ENCODE measurements at places on chromosomes 1 and 21. TPM values are rescaled to one million over a fixed set of nuclear protein-coding genes. Genes with fewer than 3 reads are reported as not detected.
A peak's percentile ranks its signal among the peaks of the same experiment; 100 is the strongest.

GRCh38 chr1:194114288-194114687 lies 927.9 kb upstream of the B3GALT2 start:
- DNase-seq: no peak

GRCh38 chr1:3442331-3442730 lies 12.1 kb upstream of the ARHGEF16 start:
- no peak for DNase-seq

GRCh38 chr21:46431448-46431847 lies 27.2 kb upstream of the DIP2A start:
- DNase-seq: no peak

- no peak for DNase-seq
These were observed 76.2 kb downstream of the BRINP2 start for GRCh38 chr1:177246710-177247580.

GRCh38 chr21:33794596-33794995 lies 121.0 kb downstream of the ATP5PO start:
- DNase-seq: no peak

GRCh38 chr1:51032936-51033335 lies 62.9 kb downstream of the CDKN2C start:
- DNase-seq: no peak

DNA sequence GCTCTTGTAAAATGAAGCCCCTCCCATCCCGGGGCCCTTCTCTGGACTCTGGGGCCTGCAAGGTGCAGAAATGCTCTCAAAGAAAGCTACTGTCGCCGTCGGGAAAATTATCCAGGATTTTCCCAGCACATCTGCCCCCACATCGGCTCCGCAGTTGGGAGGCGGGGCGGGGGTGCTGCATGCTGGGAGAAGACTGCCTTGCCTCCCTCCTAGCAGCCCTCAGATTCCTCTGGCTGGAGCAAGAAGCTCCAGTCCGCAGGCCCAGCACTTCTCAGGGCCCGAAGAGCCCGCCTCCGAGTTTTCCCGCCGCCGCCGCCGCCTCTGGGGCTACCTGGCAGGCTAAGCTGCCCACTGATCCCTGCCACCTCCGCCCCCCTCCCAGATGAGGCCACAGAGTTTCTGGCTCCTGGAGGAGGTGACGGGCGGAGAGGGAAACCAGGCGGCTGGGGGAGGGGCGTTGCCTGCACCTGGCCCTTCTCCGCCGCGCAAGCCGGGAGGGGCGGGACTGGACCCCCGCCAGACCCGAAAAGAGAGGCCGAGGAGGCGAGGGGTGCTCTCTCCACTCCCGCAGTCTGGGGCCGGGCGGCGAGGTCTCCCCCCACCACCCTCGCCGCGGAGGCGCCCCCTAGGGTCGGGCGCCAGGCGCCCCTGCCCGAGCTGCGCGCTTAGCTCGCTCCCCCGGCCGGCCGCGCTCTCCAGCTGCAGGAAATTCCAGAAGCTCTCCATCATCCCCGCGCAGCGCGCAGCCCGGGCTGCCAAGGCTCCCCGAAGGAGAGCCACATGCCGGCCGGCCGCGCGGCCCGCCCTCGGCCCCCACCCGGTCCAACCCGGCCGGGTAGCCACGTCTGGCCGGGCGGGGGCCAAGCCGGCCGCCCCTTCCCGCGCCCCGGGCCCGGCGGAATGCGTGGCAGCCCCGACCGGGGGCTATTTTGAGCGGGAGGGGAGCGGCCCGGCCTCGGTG lies 28.8 kb downstream of the AHDC1 start:
- peak; percentile 88 for DNase-seq

- no peak for DNase-seq
These were observed 21.1 kb upstream of the KCNH1 start for GRCh38 chr1:211155040-211155439.

GRCh38 chr1:88751714-88752113 lies 67.6 kb downstream of the PKN2 start:
- no peak for DNase-seq

DNA sequence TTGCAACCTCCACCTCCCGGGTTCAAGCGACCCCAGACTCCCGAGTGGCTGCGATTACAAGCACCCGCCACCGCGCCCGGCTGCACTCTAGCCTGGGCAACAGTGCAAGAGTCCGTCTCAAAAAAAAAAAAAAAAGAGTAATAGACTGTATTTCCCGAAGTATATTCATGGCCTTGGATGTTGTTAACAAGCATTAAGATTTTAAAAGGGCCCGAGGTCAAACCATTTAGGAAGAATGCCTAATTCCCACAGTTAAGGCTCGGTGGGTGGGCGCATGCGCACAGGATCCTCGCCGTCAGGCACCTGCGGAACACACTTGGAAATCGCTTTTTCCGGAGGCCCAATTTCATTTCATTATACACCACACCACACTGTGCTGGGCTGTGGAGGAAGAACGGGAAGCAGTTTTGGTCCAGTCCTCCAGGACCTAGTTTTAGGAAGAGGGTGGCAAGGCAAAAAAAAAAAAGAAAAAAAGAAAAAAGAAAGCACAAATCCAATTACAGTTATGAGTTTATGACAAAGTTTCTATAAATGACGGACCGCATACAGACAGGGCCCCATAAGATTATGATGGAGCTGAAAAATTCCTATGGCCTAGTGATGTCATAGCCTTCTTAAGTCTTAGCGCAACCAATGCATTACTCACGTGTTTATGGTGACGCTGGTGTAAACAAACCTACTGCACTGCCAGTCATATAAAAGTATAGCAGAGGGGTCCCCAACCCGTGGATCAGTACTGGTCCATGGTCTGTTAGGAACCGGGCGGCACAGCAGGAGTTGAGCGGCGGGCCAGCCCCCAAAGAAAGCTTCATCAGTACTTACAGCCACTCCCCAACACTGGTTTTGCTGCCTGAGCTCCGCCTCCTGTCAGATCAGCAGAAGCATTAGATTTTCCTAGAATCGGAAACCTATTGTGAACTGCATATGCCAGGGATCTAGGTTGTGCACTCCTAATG lies 38.2 kb downstream of the H3-3A start:
- DNase-seq: peak; percentile 35

DNA sequence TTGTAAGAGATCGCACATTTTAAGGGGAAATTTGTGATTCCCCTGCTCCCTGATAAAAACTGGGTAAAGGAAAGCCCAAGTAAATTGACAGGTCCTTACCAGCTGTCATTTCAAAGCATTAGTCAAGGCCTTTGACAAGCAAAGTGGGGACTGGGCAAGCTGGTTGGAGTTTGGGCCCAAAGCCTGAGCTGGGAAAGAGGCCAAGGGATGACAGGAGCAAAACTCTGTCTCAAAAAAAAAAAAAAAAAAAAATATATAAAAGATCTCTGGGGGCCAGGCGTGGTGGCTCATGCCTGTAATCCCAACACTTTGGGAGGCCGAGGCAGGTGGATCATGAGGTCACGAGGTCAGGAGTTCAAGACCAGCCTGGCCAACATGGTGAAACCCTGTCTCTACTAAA lies 36.9 kb downstream of the SLC2A1 start:
- DNase-seq: no peak

- no peak for DNase-seq
These were observed 102.3 kb upstream of the NEK7 start for GRCh38 chr1:198054510-198054909.

GRCh38 chr21:42427809-42428419 lies 24.2 kb downstream of the UBASH3A start:
- no peak for DNase-seq

DNA sequence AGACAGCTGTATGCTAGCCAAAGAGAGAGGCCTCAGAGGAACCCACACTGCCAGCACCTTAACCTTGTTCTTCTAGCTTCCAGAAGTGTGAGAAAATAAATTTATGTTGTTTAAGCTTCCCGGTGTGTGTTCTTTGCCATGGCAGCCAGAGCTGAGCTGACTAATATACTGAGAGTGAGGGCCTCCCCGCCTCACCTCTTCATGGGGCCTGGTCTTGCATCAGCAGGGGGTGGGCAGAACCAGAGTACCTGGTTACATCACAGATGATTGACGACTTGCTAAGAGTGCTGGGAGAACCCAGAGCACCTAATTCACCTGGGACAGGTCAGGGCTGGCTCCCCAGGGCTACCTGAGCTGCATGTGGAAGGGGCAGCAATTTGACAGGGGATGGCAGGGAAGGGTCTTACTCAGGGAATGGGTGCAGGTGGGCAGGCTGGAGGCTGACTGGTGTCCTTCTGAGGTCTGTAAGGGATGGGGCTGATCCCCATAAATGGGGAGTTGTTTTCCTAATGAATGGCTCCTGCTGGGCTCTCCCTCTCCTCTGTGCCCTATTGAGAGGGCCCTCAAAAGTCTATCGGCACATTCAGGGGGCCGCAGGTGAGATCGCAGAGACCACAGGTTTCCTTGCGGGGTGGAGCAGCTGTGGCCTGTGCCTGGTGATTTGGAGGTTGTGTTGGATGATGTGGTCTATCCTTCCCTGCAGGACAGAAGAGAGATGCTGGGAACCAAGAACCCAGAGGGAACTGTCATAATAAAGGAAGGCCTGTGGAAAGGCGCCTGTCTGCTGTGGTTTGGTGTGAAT lies 60.6 kb upstream of the ETV3 start:
- DNase-seq: no peak

DNA sequence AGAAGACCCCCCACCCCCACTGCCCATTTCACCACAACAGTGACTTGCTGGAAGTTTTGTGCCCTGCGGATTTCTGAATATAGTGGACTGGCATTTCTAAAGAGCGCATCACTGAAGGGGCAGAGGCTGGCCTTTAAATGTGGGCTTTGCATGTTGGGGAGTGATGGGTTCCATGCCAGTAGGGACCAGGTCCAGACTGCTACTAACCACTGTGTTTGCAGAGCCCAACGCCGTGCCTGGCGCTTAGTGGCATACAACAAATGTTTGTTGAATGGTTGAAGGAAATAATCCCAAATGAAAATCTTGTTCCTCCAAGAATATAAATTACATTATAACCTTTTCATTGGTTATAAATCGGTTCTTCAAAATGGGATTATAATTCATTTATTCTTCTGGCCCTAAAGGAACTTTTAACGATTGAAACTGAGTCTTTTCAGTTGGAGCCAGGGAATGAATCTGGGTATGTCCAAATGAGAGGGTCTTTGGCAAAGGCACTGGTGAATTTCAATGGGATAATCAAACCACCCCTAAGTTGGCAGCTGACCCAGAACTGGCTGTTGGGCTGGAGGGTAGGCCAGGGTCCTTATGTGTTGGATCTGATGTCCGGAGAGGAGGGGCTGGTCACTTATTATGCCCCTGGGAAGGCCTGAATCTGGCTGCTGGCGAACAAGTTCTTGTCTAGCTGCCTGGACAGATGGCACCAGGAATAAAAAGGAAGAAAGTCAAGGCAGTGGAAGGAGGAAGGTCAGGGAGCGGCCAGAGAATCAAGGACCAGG lies 13.8 kb upstream of the SDHB start:
- no peak for DNase-seq

- DNase-seq: peak; percentile 15
These were observed 8.8 kb downstream of the NOL9 start for GRCh38 chr1:6545276-6546112.

- no peak for DNase-seq
These were observed 29.2 kb downstream of the CDC7 start for GRCh38 chr1:91529856-91530255.

DNA sequence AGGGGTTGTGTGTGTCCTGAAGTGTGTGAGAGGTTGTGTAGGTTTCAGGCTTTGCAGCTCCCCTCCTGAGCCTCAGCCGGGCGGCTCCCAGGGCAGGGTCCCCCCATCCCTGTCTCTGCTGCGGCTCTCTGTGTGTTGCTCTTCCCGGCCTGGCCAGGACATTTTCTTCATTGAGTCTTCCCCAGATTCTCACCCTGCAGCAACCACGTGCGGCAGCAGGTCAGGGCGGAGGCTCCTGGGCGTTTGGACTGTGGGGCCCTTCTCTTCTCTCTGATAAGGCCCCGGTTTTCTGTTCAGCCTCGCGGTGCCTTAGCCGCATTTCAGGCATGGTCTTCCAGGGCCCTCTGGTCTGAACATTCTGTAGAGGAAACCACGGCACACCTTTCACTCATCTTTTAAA lies 1.8 kb upstream of the TCP10L start:
- DNase-seq: no peak

DNA sequence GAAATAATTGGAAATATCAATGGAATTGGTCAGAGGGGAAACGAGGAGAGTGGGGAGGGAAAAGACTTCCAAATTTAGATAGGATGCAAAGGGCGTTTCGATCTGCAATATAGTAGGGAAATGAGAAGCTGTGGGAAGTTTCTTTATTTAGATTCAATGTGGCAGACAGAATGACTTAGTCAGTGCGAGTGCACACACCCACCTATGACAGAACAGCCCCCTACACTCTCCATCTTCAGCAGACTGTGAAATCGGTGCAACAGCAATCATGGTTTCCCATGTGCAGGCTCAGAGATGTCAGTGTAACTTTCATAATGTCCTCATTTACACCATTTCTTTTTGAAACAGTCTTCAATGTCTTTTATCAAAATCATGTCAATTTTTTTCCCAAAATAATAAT lies 46.0 kb downstream of the DIP2A start:
- DNase-seq: no peak

GRCh38 chr1:31577515-31578192 lies 1.3 kb downstream of the TINAGL1 start:
- peak; percentile 57 for DNase-seq

DNA sequence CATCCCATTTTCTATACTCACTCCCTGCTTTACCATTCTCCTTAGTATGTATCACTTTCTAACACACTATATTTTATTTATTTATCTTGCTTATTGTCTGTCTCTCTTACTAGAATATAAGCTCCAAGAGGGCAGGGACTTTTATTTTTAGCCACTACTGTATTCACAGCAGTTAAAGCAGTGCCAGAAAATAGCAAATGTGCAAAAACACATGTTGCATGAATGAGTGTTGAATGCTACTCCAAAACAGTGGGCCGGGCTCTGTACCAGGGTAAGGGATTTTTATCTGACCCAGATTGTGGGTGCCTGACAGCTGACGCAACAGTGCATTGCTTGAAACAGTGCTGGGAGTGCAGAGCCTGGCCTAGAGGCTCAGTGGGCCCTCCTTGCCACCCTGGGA lies 24.7 kb downstream of the COL16A1 start:
- DNase-seq: no peak

DNA sequence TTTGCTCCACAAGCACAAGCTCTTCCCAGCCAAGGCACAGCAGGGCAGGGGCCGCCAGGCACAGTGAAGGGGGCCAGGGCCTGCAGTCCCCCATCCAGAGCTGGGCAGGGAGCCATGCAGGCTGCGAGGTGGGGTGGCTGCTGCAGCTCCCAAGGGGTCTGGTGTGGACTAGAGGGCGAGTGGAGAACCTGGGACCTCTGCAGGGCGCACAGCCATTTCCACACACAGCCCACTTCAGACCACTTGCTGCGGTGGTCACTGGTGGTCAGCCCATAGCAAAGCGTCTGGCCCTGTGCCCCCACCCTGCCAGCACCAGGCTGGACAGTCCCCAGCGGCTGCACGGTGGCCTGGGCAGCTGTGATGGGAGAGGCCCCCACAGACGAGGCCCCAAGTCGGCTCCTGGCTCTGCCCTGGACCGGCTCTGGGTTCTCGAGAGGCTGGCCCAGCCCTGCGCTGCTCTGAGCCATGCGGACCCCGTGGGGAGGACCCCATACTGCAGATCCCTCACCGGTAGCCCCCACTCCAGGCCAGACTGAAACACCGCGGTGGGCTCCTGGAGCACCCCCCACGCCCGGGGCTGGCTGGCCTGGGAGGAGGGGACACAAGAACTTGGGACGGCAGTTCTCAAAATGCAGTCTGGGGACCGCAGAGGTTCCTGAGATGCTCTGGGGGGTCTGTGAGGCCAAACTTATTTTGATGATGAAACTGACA lies 47.1 kb upstream of the COL6A2 start:
- DNase-seq: no peak

The PFKL gene
- total RNA-seq: 63.7 TPM

The SNRNP40 gene
- total RNA-seq: 16.4 TPM

The COL16A1 gene
- 12.1 TPM for total RNA-seq

The ADORA1 gene
- 9.5 TPM for total RNA-seq

The ENAH gene
- 54.3 TPM for total RNA-seq

The ZBTB8B gene
- total RNA-seq: not detected

The HAPLN2 gene
- 0.61 TPM for total RNA-seq

The ARHGAP30 gene
- 1.7 TPM for total RNA-seq

The SLC16A4 gene
- 1.6 TPM for total RNA-seq
